Fibroblast of lung (primary cell): ENCODE measurements at places on chromosomes 2 and 18. TPM values are rescaled to one million over a fixed set of nuclear protein-coding genes. Genes with fewer than 3 reads are reported as not detected.

The EVX2 gene
- not detected in 2 replicates for total RNA-seq

The FSIP2 gene
- 0.26 and 1.7 TPM in 2 replicates for total RNA-seq

The FBXO48 gene
- 0.26 and 0.33 TPM in 2 replicates for total RNA-seq

DNA sequence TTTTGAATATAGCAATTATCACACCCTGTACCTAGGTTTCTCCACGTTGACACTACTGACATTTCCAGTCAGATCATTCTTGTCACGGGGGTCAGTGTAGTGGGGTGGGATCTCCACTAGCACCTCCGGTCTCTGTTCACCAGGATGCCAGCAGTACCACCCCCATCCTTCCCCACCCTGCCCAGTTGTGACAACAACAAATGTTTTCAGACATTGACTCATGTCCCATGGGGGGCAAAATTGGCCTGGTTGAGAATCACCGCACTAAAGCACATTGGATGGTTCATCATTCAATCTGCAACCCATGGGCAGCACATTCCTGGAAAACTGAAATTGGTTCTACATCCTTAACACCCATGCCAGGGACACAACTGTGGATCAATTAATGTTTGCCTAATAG lies 32.3 kb downstream of the FEZ2 start:
- no peak for DNase-seq

GRCh38 chr18:75262511-75262910 lies 51.9 kb downstream of the TSHZ1 start:
- DNase-seq = no peak

- no peak for DNase-seq
These were observed 642.4 kb upstream of the RAB6C start for GRCh38 chr2:129337076-129337475.
